ENCODE measurements at places on chromosomes 7 and 10. TPM values are rescaled to one million over a fixed set of nuclear protein-coding genes. Genes with fewer than 3 reads are reported as not detected.

TMEM176B gene
- 85.5 TPM for total RNA-seq

TCAF1 gene
- 58.6 TPM for total RNA-seq

OR2A42 gene
- total RNA-seq, result not detected

WDR11 gene
- 72.4 TPM for total RNA-seq

GIMAP7 gene
- 41.8 TPM for total RNA-seq

MYH16 gene
- total RNA-seq, result not detected

ZNF488 gene
- 0.12 TPM for total RNA-seq

DNA sequence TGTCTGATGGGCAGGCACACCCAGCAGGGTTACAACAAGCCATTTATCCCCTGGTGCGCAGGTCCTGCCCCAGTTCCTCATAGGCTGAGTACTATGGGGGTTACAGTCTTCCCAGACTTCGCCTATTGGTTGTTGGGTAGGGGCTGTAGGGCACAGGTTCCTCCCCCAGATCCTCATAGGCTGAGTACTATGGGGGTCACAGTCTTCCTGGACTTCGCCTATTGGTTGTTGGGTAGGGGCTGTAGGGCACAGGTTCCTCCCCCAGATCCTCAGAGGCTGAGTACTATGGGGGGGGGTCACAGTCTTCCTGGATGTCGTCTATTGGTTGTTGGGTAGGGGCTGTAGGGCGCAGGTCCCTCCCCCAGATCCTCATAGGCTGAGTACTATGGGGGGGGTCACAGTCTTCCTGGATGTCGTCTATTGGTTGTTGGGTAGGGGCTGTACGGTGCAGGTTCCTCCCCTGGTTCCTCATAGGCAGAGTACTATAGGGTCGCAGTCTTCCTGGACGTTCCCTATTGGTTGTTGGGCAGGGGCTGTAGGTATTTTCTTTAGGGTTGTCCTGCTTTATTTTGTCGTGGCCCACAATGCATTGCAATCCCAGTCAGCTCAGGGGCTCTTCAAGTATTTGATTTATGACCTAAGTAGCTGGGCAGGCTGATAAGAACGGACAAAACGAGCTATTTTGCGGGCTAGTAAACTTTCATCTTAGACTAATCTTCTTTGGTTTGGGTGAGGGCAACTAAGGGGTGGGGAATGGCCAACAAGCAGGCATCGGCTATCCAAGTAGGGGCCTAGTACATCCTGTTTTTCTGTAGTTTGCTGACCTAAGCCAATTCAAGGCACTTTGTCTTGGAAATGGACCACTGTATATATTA, 3.4 kb downstream of the LRRC27 start:
- H3K27ac ChIP-seq, result no peak overlapping the region
- no peak overlapping the region for H3K4me3 ChIP-seq
- H3K4me1 ChIP-seq, result no peaks in the 10 kb centered on the region
- no peaks in the 10 kb centered on the region for H3K27me3 ChIP-seq

DNA sequence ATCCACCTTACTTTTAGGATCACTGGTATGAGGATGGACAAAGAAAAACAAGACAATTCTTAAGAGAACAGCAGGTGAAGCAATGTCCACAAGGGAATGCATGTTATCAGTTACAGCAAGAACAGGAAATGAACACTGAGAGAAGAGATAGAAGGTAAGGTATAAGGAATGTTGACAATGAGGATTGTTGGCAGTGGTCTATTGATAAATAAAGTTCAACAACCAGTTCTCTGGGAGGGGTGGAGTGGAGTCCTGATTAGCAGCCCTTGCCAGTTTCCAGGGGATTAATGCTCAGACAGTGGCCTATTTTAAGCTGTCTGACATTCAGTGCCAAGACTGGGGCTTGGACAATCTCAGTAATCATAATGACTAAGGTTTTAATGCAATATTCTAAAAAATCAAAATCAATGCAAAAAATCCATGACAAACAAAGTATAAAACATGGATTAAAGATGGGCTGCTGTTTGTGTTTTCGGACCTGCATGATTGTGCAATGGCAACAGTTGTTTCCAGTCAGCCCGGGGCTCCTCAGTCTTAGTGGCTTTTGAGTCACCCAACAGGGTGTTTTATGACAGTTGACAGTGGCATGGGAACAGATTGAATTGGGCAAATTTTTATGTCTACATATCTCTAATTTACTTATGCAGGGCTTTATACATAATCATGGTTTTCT, 13.8 kb upstream of the AKR1B1 start:
- no peak overlapping the region for H3K27ac ChIP-seq
- no peak overlapping the region for H3K4me3 ChIP-seq
- no peaks in the 10 kb centered on the region for H3K4me1 ChIP-seq
- DNase-seq, result no peak

GRCh38 chr7:77419102-77419501, 3.0 kb upstream of the GSAP start:
- no peak for DNase-seq
- H3K27me3 ChIP-seq, result no peaks in the 10 kb centered on the region
- H3K36me3 ChIP-seq, result no peaks in the 10 kb centered on the region
- no peak overlapping the region for H3K4me3 ChIP-seq

GRCh38 chr7:92289321-92289720, 43.5 kb downstream of the ANKIB1 start:
- no peak for DNase-seq
- H3K36me3 ChIP-seq, result no peaks in the 10 kb centered on the region
- no peak overlapping the region for H3K27ac ChIP-seq
- H3K4me3 ChIP-seq, result no peak overlapping the region
- H3K27me3 ChIP-seq, result no peaks in the 10 kb centered on the region

- DNase-seq, result no peak
- H3K4me3 ChIP-seq, result no peak overlapping the region
- H3K36me3 ChIP-seq, result no peaks in the 10 kb centered on the region
- no peaks in the 10 kb centered on the region for H3K4me1 ChIP-seq
- no peaks in the 10 kb centered on the region for H3K27me3 ChIP-seq
Observed at GRCh38 chr7:147578196-147578595, 1012.4 kb upstream of the C7orf33 start.

DNA sequence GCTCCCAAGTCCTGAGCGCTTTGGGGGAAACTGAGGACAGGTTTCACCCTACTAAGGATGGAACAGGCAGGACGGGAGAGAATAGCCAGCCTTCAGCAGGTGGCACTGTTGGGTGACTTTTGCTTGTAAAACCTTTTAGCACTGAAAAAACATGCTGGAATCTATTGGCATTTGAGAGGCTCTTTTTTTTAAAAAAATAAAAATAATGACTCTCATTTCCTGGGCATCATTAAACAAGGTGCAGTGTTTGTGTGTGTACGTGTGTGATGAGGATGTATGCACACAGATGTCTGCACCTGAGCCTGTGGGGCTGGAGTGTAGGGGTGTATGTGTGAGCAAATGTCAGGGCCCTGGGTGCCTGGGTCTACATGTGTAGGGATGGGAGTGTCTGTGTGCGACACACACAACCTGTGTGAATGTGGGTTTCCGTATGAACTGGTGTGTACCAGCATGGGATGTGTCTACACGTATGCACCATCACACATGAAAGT, 177.9 kb downstream of the RPS24 start:
- no peaks in the 10 kb centered on the region for H3K27me3 ChIP-seq
- no peak overlapping the region for H3K4me3 ChIP-seq
- H3K4me1 ChIP-seq, result no peaks in the 10 kb centered on the region
- no peaks in the 10 kb centered on the region for H3K36me3 ChIP-seq
- no peak overlapping the region for H3K27ac ChIP-seq

DNA sequence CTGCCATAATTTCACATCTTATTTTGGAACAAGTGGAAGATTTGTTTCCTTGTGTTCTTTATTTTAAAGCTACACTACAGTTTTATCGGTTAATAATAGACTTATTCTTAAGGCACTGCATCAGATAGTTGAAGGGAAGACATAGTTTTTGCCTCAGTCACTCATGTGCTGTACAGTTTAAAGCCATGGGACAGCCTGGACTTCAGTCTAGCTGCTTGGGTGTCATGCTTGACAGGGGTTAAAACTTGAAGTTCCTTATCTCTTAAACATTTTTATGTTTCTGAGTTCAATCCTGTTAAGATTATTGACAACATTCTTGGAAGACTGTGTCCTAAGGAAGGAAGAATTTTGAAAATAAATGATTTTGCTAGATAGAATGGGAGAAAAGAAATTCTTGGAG, 49.7 kb downstream of the PPP1R9A start:
- H3K27me3 ChIP-seq, result no peaks in the 10 kb centered on the region
- peaks cover 3% of the 10 kb centered on the region for H3K4me1 ChIP-seq
- H3K4me3 ChIP-seq, result no peak overlapping the region
- no peak overlapping the region for H3K27ac ChIP-seq
- H3K36me3 ChIP-seq, result no peaks in the 10 kb centered on the region

GRCh38 chr10:61215246-61215645, 237.9 kb downstream of the TMEM26 start:
- no peak for DNase-seq
- no peaks in the 10 kb centered on the region for H3K27me3 ChIP-seq
- no peak overlapping the region for H3K27ac ChIP-seq
- no peaks in the 10 kb centered on the region for H3K4me1 ChIP-seq
- H3K36me3 ChIP-seq, result no peaks in the 10 kb centered on the region
- no peak overlapping the region for H3K4me3 ChIP-seq

GRCh38 chr10:5758927-5759326, 54.3 kb downstream of the GDI2 start:
- H3K4me1 ChIP-seq, result no peaks in the 10 kb centered on the region
- H3K4me3 ChIP-seq, result no peak overlapping the region
- H3K36me3 ChIP-seq, result peaks cover 8% of the 10 kb centered on the region
- no peak overlapping the region for H3K27ac ChIP-seq
